Stimulated activated CD8-positive, alpha-beta memory T cell treated with anti-CD3 and anti-CD28 coated beads, Interleukin-7, amount 100 ng/mL, for 1 hour (primary cell): ENCODE measurements at places on chromosomes 2 and 18.

DNA sequence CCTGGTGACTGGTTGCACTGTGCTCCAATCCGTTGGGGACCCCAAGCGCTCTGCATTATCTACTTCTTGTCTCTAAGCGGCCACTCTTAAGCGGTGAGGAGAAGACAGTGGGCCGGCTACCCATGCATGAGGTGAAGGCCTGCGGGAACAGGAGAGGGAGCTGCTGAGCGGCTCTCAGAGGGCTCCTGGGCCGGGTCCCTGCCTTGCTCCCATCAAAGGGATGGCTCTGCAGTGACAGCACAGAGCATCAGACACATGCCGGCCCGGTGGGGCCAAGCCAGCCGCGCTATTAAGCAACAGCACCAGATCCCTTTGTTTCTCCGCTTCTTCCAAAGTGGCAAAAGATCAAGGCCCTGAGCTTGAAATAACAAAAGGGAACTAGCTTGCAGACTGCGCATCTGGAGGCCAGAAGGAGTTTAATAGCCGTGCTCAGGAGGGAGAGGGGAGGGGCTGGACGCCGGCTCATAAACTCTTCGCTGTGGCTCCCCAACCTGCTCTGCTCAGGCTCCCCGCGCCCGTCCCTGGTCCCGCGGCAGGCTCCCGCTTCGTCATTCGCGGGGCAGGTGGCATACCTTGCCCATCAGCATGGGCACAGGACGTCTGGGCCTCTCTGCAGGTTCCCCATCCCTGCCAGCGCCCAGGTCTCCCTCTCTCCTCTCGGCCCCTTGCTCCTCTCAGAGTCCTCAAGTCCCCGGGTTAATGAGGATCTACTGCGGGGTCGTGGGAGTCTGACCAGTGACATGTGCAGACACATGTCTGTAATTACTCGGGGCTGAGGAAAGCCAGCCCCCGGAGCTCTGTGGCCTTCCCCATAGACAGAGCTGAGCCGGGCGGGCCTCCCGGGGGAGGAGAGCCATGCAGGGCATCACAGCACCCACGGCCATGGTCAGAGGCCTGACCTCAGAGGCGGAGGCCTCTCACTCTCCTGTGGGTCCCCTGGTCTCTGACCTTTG lies 96.7 kb downstream of the ASB1 start:
- DNase-seq, result no peak

- DNase-seq, result no peak
These were observed 13.5 kb downstream of the HSPD1 start for GRCh38 chr2:197486175-197486574.

- DNase-seq, result no peak
These were observed 167.8 kb downstream of the NRP2 start for GRCh38 chr2:205850132-205850531.

DNA sequence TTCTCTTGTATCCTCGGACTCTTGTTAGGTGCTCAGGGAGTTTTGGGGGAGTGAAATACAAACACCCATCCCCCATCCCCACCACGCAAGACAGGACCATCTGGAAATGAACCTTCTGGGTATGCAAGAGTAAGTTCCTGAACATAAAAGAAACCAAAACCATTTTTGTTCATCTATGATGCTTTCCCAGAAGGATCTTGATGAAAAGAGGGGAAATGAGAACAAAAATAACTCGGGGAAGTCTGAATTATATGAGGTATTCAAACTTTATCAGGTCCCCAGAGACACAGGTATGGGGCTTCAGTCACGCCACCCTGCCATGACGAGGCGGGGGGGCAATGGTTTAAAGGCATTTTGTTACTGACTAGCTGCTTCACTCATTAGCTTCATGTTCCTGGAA lies 68.6 kb upstream of the DNMT3A start:
- DNase-seq, result no peak

GRCh38 chr2:65064728-65065552 lies 8.7 kb downstream of the CEP68 start:
- DNase-seq, result no peak

DNA sequence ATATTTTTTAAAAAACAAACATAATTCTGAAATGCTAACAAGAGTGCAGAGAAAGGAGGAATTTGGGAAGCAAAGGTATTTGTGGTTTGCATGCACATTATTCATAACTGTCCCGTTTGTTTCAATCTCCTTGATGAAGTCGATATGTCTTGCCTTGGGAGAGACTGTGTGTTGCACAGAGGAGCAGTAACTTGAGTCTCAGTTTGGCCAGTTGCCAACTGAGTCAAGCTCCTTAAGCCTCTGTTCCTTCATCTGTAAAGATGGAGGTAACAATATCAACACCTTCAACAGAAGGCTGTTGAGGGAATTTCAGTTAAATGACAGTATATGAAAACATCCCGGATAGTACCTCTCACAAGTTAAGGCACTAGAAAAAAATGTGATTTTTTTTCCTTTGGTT lies 226.2 kb downstream of the ASXL3 start:
- DNase-seq, result no peak

DNA sequence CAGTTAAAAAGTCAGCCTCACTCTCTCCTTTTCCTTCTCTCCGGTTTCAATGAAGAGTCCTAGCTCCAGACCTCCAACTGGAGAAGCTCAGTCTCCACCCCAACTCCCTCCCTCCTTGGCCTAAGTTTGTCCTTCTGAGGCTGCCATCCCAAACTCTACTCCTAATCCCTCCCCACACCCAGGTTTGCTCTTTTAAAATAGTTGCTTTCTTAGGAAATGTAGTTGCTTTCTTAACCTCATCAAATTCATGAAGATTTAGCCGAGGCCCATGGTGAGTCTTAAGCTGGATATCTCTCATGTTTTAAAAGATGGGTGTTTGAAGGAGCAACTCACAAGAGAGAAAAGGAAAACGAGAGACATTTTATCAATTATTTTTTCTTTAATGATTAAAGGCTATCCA lies 937 bp upstream of the LANCL1 start:
- no peak for DNase-seq

- no peak for DNase-seq
These were observed 11.7 kb downstream of the TM4SF20 start for GRCh38 chr2:227367427-227367795.

GRCh38 chr2:103402944-103403343 lies 641.1 kb downstream of the TMEM182 start:
- DNase-seq, result no peak

- DNase-seq, result no peak
These were observed 39.5 kb downstream of the SFXN5 start for GRCh38 chr2:73031725-73032701.

GRCh38 chr2:134107402-134107801 lies 146.5 kb upstream of the MGAT5 start:
- no peak for DNase-seq

DNA sequence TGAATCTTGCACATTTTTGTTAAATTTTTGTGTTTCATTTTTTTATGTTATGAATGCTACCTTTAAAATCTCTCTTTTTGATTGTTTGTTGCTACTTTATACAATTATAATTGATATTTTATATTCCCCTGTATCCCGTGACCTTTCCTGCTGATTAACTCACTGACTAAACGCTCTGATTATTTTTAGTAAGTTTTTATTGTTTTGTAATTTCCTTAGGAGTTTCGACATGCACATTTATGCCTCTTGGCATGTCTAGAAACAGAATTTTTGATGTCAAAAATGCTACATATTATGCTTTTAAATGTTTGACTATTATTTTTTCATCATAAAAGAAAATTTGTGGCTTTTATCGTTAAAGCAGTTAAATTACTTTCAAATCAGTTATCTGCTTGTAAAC lies 1131.6 kb upstream of the TMEFF2 start:
- no peak for DNase-seq

- no peak for DNase-seq
These were observed 171.4 kb upstream of the PXDN start for GRCh38 chr2:1915746-1916145.

DNA sequence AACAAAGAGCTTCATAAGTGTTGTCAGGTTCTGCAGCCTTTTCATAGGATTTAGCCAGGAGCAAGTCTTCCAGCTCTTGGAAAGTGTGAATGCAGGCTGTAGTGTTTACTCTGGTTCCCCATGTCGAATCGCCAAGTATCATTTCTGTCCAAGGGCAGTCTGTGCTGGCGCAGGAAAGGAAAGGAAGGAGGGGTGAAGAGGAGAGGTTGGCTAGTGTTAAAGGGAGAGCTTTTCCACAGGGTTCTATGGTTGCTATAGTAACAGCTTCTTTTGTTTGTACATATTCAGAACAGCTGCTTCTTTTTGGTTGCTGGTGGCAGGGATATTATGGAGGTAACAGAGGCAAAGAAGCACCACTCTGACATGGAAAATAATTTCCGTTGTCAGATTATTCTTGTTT lies 69.9 kb downstream of the KCNH7 start:
- DNase-seq, result no peak

- DNase-seq, result no peak
These were observed 25.7 kb downstream of the SRBD1 start for GRCh38 chr2:45585267-45585861.

GRCh38 chr2:26475832-26476501 lies 2.0 kb downstream of the OTOF start:
- no peak for DNase-seq

- DNase-seq, result no peak
These were observed 99.8 kb upstream of the RAB6C start for GRCh38 chr2:129879614-129880180.

DNA sequence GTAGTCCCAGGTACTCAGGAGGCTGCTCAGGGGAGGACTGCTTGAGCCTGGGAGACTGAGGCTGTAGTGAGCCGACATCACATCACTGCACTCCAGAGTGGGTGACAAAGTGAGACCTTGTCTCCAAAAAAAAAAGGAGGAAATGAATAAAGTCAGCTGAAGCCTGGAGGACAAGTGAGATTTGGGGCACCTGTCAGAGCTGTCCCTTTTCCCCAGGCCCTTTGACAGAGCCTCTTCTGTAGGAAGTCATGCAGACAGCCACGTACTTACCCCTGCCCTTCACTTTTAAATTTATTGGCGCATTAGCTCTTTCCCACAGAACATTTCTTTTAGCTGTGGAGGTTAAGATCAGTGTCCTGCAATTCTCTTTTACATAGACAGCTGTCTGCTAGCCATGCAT lies 151.0 kb upstream of the DNMT3A start:
- DNase-seq, result no peak

DNA sequence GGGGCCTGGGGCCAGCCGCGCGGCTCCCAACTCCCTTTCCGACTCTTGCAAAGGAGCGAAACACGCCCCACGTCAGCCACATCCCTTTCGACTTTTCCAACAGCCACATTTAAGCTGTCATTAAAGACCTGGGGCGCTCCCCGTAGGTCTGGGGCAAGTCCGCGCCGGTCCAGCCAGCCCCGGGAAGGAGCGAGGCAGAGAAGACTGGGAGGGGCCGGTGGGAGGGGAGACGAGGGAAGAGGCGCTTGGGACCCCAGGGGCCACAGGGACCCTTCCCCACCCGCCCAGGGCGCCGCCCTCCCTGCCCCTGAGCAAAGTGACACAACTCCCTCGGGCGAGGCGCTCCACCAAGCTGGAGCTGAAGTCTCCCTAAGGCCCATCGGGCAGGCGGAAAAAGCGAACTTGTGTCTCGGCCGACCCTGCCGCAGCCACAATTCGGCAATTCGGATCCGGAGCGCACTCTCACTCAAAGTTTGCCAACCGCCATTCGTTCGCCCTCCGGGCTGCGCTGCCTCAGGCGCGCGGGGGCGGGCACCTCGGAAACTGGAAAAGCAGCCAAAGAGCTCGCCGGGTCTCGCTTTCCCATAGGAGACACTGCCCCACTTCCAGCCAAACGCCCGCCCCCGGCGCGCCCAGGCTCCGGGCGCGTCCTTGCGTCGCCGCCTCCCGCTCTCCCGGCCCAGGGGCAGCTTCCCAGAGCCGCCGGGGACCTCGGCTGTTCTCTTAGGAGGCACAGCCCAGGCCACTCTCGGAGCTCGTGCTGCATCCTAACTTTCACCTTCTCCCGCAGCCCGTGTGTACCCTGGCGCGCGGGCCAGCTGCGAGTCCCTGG lies 1.1 kb upstream of the KCTD1 start:
- DNase-seq, result no peak

DNA sequence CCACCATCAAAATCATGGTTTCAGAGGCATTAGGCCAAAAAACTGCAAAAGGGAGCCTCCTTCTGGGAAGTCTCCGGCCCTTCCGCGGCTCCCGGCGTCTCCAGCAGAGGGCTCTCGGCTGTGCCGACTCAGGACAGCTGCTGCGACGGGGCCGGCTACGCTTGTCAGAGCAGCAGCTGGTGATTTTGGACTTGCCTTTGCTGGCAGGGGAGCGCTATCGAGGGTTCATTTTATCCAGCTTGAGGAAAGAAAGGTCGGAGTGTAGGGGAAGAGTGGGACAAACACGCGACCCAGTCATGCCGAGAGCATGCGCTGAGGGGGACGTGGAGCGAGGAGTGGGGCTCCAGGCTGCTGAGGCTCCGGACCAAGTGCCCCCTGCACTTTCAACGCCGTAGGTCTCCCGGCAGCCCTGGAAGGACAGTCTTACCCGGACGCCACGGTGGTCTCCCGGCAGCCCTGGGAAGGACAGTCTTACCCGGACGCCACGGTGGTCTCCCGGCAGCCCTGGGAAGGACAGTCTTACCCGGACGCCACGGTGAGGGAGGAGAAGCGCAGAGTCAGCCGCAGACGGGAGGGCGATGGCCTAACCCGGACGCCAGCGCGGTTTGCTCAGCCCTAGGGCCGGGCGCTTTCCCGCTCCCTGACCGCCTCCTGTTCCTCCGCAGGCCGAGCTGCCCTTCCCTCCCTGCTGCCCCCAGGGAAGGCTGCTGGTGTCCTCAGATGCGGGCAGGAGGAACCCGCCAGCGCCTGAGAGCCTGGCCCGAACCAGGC lies 21.7 kb downstream of the DDX18 start:
- DNase-seq, result peak; percentile 15

- no peak for DNase-seq
These were observed 52.6 kb downstream of the COL6A3 start for GRCh38 chr2:237361194-237362004.

DNA sequence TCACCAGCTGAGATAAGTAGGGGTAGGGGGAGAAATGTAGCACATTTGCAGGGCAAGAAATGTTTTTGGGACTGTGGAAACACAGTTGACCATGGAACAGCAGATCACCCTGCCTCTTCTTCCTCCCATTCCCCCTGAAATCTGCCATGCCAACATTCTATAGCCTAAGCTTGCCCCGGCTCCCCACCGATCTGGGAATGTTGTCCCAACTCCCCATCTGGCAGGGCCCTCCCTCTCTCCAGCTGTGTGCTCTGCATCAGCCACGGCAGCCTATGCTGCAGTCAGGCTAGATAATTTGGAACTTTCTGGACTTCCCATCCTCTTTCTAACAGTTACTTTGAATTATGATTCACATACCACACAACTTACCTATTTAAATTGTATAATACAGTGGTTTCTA lies 425.1 kb upstream of the RAB6C start:
- DNase-seq, result no peak

DNA sequence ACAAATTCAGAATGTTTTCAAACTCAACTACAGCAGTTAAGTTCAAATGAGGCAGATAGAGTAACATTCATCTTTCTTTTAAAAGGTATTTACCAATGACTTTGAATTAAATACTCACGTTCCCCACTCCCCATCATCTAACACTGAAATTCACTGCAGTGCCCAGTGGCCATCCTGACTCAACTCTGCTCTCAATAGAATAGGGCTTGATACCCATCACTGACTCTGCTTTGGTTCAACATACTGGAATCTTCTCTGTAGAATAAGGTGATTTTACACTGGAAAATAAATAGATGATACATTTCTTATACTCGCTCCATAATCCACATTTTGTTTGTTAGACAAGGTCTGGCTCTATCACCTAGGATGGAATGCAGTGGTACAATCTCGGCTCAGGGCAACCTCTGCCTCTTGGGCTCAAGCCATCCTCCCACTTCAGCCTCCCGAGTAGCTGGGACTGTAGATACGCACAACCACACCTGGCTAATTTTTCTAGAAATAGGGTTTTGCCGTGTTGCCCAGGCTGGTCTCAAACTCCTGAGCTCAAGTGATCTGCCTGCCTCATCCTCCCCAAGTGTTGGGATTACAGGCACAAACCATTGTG lies 66.4 kb downstream of the PRPF40A start:
- DNase-seq, result no peak
